ENCODE measurements at places on chromosomes 13 and 19. TPM values are rescaled to one million over a fixed set of nuclear protein-coding genes. Genes with fewer than 3 reads are reported as not detected.

The STARD13 gene
- 27.1 TPM for total RNA-seq

The MYH14 gene
- 0.28 TPM for total RNA-seq

The ZNF382 gene
- 5.9 TPM for total RNA-seq

The PLEKHF1 gene
- 14.2 TPM for total RNA-seq

The CAPN12 gene
- total RNA-seq, result not detected

The GNG7 gene
- 1.0 TPM for total RNA-seq

The KHSRP gene
- total RNA-seq, result 238 TPM
